ENCODE measurements at places on chromosomes 7 and 10.

DNA sequence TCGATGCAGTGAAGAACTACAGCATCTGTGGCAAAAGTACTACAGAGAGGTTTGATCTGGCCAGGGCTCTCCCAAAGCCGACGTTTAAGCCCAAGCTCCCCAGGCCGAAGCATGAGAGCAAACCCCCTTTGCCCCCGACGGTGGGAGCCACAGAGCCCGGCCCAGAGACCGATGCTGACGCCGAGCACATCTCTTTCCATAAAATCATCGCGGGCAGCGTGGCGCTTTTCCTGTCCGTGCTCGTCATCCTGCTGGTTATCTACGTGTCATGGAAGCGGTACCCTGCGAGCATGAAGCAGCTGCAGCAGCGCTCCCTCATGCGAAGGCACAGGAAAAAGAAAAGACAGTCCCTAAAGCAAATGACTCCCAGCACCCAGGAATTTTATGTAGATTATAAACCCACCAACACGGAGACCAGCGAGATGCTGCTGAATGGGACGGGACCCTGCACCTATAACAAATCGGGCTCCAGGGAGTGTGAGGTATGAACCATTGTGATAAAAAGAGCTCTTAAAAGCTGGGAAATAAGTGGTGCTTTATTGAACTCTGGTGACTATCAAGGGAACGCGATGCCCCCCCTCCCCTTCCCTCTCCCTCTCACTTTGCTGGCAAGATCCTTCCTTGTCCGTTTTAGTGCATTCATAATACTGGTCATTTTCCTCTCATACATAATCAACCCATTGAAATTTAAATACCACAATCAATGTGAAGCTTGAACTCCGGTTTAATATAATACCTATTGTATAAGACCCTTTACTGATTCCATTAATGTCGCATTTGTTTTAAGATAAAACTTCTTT is 2.3 kb downstream of the LRRTM3 start:
- no peak for DNase-seq

GRCh38 chr10:119313644-119314043 is 106.3 kb downstream of the GRK5 start:
- peak; percentile 24 for DNase-seq

DNA sequence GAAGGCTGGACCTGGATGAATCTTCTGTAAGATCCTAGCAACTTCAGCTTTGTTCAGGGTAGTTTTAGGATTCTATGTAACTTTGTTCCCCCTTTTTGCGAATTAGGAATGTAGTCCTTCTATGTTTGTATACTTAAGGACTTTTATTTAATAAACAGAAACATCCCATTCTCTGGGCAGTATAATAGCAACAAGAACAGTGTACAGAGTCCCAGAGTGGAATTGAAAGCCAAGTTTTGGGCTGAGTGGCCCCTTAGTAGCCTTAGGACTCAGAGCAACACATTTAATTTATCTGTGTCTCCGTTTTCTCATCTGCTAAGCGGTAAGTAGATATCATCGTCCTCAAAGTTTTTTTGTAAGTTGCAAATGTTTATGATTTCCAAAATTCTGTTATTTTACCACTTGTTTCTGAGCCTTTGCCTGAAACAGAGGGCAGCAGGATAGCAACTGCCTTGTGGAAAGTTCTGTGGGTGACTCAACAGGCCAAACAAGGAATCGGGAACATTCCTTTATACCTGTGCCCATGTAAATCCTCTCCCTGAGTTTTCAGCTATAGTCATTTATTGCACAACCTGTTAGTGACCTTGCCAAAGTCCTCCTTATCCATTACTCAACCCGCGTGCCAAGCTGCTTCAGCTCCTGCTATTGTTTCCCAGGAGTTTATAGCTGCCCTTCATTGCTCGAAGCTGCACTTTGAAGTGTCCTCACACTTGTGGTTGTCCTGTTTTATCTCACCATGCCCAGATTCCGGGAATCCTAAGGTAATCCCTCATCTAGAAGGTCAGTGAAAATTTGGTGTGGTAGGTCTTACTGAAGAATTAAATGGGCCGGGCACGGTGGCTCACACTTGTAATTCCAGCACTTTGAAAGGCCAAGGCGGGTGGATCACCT is 199.1 kb upstream of the AHR start:
- no peak for DNase-seq

DNA sequence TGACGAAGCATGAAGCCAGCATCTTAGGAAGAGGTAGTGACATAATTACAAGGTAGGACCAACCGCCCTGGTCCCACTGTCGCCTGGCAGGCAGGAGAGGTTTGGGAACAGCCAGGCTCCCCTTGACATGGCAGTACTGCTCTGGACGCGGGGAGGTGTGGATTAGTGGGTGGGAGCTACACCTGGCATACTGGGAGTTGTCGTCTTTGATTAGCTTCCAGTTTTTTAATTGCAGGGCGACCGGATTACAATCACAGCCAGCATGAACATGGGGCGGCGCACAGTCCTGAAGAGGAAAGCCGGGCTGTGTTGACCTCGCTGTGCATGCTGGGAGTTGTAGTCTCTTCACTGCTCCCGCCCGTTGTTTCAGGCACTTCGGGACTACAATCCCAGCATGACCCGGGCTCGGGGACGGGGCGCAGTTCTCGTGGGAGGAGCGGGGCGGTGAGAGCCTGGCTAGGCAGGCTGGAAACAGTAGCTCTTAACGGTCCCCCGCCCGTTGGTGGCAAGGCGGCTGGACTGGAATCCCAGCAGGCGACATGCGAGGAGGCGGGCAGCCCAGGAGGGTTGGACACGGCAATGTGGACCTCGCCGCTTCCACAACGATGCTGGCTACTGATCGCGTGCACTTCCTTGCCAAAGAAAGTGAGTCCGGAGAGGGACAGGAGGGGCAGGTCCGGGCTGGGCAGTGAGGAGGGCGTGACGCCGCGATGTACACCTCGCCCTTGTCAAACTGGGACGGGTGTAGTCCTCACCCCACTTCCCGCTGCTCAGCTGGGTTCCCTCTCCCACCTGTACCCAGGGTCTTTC is 98.0 kb upstream of the ZNF722 start:
- peak; percentile 86 for DNase-seq

GRCh38 chr7:31416381-31416870 is 75.9 kb upstream of the NEUROD6 start:
- no peak for DNase-seq

All from activated CD4-positive, alpha-beta T cell treated with anti-CD3 and anti-CD28 coated beads, Interleukin-2, amount 50 U/mL, for 1 hour (primary cell).